ENCODE measurements at places on chromosomes 7 and 10. TPM values are rescaled to one million over a fixed set of nuclear protein-coding genes. Genes with fewer than 3 reads are reported as not detected.

- no peak for DNase-seq
These were observed 571 bp upstream of the VWC2 start for GRCh38 chr7:49772916-49773217.

Gene TACR2
- not detected for total RNA-seq

DNA sequence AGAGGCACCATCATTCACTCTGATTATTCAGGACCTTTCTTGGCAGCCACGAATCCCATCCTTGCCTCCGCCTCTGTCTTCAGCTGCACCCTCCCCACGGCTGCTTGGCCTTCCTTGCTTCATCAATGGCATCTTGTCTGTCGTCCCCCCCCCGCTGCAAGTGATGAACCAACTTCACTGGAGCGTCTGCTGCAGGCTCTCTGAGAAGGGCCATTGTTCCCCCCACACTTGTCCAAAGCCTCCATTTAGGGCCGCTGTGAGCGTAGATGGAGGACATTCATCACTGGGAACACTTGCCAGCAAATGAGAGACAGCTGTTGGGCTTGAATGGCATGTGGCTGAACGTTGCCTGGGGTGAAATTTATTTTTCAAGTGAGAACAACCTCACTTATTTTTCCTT lies 20.1 kb downstream of the AFAP1L2 start:
- DNase-seq, result no peak

- DNase-seq, result no peak
These were observed 23.5 kb downstream of the PWWP2B start for GRCh38 chr10:132420469-132420980.

DNA sequence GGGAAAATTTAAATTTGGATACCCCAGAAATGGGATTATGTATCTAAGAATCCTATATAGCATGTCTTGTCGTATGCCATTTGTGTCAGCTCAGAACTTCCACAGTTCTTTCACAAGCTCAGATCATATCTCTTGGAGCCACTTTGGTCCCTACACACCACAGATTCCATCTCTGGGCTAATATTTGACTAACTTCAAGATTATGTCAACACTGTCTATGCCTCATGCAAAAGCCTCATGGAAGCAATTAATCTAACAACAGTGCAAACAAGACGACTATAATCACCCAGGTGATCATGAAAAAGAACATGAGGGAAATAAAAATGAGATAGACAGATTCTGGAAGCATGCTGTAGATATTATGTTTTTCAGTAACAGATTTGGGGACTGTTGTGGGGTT lies 189.1 kb downstream of the LRRTM3 start:
- DNase-seq, result no peak

DNA sequence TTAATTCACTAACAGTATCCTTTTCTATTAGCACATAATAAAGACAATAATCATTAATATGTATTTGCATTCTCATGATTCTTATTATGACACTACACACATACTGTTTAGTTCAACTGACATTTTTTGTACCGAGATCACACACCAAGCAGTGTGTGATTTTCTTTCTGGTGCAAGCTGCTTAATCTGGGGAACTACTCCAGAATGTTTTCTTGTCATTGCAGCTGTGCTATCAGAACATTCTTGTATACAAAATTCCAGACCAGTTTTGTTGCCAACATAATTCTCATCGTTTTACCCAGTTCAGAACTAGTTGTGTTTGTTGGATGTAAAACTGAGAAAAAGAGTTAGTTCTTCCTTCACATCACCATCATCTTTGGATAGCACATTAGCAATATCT lies 37.4 kb downstream of the VKORC1L1 start:
- no peak for DNase-seq

DNA sequence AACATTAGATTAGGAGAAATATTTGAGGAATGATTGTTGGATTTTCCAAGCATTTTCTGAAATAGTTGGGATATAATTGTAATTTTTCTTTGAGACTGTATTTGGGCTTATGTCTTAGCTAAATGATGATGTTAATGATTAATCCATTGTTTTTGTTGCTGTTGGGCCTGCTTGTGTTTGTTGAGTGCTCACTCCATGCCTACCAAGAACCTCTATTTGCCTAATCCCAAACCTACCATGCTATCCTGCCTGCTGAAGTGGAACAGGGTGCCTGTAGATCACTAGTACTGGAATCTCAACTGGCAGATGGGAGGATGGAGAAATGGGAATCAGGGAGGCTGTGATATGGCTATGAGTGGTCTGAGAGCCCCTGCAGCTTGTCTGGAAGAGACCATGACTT lies 565.5 kb downstream of the SORCS3 start:
- no peak for DNase-seq

Gene LRGUK
- 0.43 TPM for total RNA-seq

- peak; percentile 98 for DNase-seq
These were observed at the start of gene GPR158 for GRCh38 chr10:25174461-25175230. Gene GPR158, plus strand, starts transcription at chr10:25175001. Its CDS starts 420 bp downstream, at chr10:25175421.

Measured in G401 (cell line).